Umbilical cord (tissue), 2 donors: ENCODE measurements at places on chromosomes 1 and 21. TPM values are rescaled to one million over a fixed set of nuclear protein-coding genes. Genes with fewer than 3 reads are reported as not detected.

The LCA5L gene
- 19.7 TPM for total RNA-seq

The KRTAP21-2 gene
- not detected for total RNA-seq

The WNT4 gene
- total RNA-seq, result 14.0 TPM

The CTTNBP2NL gene
- 27.4 TPM for total RNA-seq

The B3GALT2 gene
- 11.1 TPM for total RNA-seq

The KRTAP12-4 gene
- not detected for total RNA-seq
